Fibroblast of mammary gland (primary cell): ENCODE measurements at places on chromosomes 13 and 19.

- DNase-seq: no peak
Measured at GRCh38 chr13:49368688-49369087, 75.2 kb downstream of the CAB39L start.

GRCh38 chr13:79121286-79121685, 284.8 kb downstream of the RBM26 start:
- no peak for DNase-seq

GRCh38 chr19:51457351-51458013, 772 bp downstream of the SIGLEC8 start:
- no peak for DNase-seq

DNA sequence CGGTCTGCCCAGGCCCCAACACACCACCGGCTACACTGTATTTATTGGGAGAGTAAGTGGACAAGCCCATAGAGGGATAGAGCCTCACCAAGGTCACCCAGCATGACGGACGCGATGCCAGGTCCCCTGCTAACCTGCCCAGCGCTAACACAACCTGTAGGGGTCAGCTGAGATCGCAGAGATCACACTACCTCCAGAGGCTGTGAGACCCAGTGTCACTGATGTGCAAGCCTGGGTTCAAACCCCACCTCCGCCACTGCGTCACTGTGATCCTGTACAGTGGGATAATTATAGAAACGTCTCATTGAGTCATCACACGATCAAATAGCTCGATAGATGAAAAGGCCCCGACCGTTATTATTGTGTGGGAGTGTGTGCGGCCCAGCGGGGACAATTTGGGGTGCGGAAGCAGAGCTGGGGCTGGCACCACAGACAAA, 10.6 kb upstream of the TLE2 start:
- no peak for DNase-seq

- DNase-seq: peak; percentile 74
Measured at GRCh38 chr19:55071129-55071502, 4.6 kb upstream of the EPS8L1 start.

DNA sequence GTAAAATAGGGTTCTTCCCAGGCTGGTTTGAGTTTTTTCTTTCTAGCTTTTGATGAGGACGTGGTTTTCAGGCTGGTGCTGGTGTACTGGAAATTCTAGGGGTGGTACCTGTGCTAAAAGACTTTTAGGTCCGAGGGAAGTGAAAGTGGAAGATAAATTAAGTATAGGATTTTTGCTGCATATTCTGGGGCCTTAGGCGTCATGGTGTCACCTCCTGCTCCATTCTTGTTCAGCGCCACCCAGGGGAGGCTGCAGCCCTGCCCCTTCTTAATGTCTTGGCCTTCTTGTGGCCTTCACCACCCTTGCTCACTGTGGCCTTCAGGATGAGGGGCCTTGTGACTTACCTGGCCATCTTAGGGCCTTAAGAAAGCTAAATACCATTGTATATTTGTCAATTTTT, 12.4 kb downstream of the ZNF552 start:
- no peak for DNase-seq

- peak; percentile 3 for DNase-seq
Measured at GRCh38 chr13:43744261-43745031, 42.3 kb downstream of the ENOX1 start.

DNA sequence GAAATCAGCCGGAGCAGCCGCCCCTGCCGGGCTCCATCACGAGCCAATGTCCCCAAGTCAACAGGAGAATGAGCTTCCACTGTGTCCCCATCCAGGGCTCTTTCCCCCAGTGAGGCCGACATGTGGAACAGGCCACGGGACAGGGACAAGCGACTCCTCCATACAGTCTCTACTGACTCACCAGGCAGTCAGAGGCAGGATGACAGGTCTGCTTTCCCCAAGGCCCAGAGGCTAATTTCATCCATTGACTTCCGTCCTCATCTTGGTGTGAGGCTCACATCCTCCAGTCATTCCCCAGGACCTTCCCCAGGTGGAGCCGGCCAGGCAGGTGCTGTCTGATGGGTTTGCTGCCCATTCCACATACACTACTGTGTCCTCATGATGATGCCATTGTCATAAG, 3.5 kb downstream of the CEACAM6 start:
- no peak for DNase-seq

DNA sequence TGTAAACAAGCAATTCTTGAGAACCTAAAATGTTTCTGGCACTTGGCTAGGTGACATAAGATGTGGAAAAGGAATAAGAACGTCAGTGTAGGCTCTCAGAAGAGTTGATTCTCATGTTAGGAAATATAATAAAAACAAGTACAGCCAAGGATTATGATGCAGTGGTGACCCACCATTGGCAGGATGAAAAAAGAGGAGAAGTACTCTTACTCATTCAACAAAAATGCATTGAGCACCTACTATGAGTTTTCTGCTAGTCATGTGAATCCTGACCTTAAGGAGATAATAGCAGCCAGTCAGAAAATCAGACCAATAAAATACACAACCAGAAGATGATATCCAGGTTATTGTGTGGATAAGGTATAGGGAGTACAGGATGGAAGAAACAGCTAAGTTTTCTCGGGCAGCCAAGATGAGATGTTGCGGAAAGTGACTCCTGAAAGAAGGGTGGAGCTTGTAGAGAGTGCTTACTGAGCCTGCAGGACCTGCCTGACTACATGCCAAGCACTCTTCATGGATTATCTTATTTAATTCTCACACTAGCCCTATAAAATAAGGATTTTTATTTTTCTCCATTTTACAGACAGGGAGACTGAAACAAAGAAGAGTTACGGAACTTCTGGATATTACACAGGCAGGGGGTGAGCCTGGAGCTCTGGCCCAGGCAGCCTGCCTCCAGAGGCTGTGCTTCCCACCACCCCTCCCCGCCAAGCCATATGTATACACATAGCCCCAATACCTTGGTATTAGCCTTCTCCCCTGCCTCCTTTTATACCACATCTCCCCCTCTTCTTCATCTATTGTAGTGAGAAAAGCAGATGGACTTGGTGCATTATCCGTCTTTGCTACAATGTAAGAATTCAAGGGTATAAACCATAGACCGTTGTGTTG, 58.0 kb downstream of the TGDS start:
- DNase-seq: peak; percentile 25

GRCh38 chr13:75843074-75843473, 206.9 kb downstream of the LMO7 start:
- no peak for DNase-seq

DNA sequence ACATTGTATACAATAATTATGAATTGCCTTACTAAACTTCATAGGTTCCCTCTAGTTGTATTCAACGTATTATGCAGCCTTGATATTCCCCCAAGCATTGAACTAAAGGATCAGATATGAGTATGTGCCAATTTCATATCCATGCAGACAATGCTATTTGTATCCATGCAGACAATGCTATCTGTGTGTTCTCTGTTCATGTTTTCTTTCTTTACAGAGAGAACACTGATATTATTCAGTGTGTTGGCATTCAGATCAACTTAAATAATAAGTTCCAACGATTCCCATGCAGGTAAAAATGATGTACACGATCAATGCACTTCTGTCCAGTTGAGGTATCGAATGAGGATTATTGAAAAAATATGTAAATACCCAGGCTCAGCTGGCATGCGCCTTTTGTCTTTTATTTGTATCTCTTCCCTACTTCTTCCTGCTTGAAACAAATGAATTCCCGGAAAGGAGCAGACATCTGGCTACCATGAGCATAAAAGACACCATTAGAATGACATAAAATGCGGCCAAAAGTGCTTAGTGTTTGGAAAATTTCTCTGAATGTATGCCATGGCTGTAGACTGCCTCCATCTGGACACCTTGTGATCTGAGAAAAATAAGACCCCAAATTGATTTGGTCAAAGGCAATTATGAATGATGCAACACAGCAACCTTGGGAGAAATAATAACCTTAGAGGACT, 731.5 kb downstream of the SLITRK1 start:
- peak; percentile 41 for DNase-seq

DNA sequence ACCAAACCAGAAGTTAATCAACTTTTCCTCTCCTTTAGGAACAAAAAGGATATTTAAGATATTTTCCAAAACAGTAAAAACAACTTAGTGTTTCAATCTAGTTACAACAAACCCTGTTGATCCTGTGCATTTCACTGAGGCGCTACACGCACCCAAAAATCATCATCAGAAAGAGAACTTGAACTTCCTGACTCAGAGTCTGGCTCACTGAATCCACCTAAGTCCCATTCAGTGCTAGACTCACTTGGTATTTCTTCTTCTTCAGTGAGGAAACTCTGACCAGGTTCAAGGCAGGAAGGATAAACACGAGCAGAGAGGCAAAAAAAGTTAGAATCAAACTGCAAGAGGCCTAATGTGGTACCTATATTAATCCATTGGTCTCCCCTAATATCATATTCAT, 2.2 kb downstream of the KBTBD6 start:
- peak; percentile 63 for DNase-seq

GRCh38 chr19:33473653-33474305, 47.8 kb downstream of the PEPD start:
- DNase-seq: peak; percentile 59

DNA sequence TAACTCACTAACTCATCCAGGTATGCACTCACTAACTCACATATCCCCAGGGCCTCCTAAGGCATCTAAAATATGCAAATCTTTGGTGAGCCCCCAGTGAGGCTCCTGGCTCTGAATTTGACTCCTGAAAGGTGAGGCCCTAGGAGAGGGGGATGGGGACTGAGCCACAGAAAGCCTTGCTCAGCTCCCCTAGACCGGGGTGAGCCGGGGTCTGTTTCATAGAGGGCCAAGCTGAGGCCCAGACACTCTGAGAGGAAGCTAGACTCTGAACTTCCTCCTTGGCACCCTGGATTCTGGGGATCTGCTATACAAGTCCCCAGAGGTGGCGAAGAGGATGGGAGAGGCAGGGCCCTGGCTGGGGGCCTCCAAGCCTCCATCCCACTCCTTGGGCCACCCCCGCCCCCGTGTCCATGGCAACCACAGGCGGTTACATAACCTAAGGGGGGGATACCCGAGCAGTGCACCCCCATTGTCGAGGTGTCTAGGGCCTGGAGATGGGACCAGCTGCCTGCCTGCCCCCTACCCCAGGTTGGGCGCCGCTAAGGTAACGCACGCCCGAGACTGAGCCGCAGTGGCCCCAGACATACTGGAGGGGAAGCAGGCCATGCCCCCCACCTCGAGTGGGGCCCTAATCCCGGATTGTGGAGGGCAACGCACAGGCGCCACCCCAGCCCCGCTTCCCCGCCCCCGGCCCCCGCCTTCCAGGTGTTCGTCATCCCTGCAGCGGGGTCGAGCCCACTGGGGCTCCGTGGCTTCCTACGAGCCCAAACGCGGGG, 646 bp downstream of the ABHD8 start:
- DNase-seq: no peak

GRCh38 chr19:53866865-53867224, 838 bp upstream of the MYADM start:
- DNase-seq: no peak

- no peak for DNase-seq
Measured at GRCh38 chr13:112756511-112756966, 66.7 kb downstream of the ATP11A start.

DNA sequence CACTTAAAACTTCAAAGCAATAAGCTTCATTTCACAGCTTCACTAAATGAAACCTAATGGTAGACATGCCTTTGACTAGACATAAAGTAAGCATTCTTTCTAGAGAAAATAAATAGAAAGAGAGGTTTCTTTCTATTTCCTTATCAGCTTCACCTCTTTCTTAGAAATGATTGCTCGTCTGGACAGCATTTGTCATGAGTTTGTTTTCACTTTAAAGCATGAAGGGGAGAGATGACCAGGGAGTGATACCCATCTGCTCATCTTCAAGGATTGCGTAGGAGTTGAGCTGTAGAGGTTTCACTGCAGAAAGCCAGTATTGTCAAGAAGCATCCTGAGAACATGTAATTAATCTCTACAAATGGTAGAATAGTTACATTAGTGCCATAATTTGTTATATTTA, 61.3 kb downstream of the COL4A2 start:
- DNase-seq: no peak

- no peak for DNase-seq
Measured at GRCh38 chr13:66180836-66181235, 1049.3 kb downstream of the PCDH9 start.

DNA sequence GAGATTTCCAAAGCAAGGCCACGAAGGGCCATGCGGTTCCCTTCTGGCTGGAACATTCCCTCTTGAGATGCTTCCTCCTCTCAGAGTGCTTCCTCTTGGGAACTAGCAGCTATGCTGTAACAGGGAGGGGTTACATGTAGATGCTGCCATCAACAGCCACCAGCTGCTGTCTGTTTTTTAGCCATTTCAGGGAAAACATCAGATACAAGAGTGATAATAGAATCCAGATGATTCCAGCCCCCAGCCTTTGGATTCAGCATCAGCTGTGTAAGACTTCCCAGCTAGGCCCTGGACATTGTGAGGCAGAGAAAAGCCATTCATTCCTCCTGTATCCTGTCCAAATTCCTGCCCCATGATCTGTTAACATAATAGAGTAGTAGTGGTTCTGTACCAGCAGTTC, 8.2 kb upstream of the ZNF177 start:
- no peak for DNase-seq

- DNase-seq: peak; percentile 4
Measured at GRCh38 chr19:44553478-44554171, 24.1 kb upstream of the CEACAM20 start.

- DNase-seq: no peak
Measured at GRCh38 chr13:111913761-111914140, 153.2 kb upstream of the SOX1 start.

- peak; percentile 94 for DNase-seq
Measured at GRCh38 chr13:110759710-110760109, 46.2 kb downstream of the ING1 start.
